Liver (tissue), 10 donors: ENCODE measurements at places on chromosomes 16 and 17.

DNA sequence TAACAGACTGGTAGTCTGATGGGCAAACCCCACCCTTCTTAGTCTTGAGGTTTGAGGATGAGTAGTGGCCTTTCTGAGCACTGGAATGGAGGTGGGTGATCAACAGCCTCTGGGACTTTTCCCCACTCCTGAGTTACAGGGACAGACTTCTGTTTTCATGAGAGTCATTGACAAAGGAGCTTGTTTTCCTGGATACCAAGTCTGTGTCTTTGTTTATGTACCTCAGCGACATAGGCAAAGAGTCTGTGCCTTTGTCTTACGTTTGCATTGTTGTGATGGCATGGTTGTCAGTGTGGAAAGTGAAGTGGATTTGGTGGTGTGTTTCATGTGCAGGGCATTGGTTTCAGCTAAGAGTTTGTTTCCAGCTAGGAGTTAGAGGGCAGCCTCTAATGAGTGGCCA, 17.5 kb downstream of the EPN2 start:
- DNase-seq, result no peak

GRCh38 chr17:79045842-79046196, 21.9 kb downstream of the C1QTNF1 start:
- DNase-seq, result peak; percentile 76

- no peak for DNase-seq
These were observed 12.8 kb upstream of the DBNDD1 start for GRCh38 chr16:90031931-90032673.

- no peak for DNase-seq
These were observed 28.5 kb downstream of the DYNLL2 start for GRCh38 chr17:58111676-58112075.

DNA sequence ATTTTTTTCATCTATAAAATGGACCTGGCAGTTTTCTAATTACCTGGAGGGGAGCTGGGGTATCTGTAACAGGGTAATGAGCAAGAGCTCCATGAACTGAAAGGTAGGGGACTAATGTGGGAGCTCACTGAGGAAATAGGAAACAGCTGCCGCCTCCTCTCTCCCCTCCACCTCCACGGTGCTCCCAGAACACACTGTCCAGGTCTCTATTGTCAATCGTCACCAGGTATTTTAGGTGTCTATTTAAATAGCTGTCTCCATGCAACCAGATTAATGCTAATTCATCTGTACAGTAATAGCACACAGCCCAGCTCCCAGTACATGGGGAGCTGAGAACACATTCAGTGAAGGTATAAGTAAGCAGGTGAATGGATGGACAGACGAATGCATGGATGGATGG, 233.3 kb downstream of the GRIN2A start:
- DNase-seq, result no peak

GRCh38 chr16:3485821-3486505, 9.3 kb downstream of the C16orf90 start:
- no peak for DNase-seq

DNA sequence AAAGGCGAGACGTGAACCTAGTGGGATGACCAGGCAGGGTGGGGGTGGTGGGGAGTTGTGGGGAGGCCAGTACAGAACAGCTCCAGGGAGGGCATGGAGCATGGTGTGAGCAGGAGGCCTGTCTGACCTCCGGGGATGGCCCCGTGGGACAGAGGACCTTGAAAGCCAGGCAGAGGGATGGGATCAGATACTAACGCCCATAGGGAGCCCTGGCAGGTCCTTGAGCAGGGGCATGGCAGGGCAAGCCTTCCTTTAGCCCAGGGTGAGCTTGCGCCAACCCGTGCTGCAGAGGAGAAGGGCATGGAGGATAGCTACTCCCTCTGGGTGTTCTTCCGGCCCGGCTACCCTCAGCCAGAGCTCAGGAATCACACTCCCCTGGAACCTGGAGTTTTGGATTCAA, 35.3 kb downstream of the TMEM235 start:
- DNase-seq, result peak; percentile 32

- DNase-seq, result no peak
These were observed 8.6 kb downstream of the ZNF750 start for GRCh38 chr17:82831041-82831817.

GRCh38 chr16:70800311-70800710, 647 bp downstream of the VAC14 start:
- no peak for DNase-seq

DNA sequence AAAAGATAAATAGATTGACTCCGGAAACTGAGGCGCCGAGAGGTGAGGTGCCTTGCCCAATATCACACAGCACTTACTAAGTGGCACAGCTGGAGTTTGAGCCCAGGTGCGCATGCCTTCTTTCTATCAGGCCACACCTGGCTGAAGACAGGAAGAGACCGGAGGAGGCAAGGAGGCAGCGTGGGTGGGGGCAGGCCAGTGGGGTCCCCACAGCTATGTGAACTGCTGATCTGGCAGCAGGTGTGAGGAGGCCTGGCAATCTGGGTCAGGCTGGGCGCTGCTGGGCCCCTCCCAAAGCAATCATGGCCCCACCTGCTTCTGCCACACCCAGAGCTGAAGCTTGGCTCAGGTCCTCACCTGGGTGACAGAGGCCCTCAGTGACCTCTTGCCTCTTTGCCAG, 1.9 kb upstream of the GDPD3 start:
- DNase-seq, result no peak

DNA sequence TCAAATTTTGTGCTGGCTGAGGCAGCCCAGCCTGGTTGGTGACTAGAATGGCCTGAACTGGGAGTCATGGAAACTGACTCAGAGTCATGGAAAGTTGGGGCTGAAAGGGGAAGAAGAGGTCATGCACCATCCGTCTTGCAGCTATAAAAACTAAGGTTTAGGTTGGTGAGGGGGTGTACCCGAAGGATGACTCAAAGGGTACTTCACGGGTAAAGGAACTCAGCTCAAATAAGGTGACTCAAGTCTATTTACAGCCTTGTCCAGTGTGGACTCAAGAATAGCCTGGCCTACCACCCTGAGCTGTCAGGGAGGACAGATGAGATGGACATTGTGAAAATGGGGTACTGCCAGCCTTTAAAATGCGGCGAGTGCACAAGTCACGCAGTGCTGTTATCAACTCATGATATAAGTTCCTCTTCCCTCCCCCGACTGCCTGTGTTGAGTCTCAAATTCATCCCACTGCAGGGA, 18.6 kb downstream of the CD300LB start:
- no peak for DNase-seq

GRCh38 chr17:2916461-2916860, 120.2 kb downstream of the RAP1GAP2 start:
- no peak for DNase-seq

DNA sequence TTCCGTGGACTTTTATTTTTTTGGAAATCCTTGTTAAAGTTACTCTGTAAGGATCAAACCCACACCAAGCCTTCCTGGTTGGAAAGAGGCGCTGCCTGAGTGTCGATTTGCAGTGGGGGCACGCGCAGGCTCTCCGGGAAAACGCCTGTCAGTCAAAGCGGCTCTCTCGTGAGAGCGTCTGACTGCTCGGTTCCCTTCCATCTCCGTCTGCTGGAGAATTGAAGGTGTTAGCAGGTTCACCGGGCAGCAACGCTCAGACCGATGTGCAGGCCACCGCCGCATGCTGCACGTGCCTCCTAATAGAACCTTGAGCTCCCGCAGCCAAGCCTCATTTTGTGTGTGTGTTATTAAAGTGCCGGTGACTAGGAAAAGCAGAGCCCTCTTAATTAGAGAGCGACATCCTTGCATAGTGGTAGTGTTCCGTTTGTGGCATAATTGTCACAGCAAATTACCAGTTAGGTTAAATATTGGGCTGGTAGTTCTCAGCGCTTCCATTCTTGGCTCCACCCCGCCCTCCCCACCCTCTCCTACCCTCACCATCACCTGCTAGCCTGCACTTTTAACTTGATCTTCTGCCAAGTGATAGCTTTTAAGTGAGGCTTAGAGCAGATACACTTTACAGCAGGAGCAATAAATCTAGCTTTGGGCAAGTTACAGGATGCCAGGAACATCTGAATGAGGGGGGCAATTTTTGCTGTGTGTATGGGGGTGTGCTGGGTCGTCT, 75.5 kb downstream of the RPA1 start:
- DNase-seq, result no peak

DNA sequence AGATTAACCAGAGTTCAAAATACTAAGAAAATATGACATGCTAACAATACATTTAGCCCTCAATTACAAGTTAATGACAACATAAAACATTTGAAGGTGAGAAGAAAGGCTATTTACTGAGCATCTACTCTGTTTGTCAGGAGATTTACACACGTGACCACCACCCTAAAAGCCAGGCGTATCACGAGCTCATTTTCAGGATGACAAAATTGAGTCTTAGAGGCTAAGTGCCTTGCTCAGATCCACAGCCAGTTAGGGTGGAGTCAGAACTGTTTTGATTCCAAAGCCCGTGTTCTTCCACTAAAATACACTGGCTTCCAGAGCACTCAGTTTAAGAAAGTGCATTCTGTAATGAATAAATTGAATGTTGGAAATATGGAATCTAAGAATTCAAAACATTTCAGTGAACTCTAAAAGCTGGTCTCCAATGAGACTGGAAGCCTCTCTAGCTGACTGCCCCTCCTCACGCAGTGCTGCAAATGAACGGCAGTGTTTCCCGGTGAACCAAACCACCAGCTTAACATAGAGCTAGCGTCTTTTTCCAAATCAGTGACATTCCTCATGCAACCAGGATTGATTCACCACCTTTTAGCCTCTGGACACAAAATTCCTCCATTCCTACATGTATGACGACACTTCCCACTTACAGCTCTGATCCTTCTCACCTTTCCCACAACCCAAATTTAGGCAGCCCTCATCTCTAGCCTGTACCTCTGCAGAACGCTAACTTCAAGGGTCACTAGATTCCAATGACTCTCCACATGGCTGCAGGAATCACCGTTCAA, 5.9 kb downstream of the ZDHHC7 start:
- DNase-seq, result no peak
